ENCODE measurements at places on chromosomes 11 and 22.
A peak's percentile ranks its signal among the peaks of the same experiment; 100 is the strongest.

DNA sequence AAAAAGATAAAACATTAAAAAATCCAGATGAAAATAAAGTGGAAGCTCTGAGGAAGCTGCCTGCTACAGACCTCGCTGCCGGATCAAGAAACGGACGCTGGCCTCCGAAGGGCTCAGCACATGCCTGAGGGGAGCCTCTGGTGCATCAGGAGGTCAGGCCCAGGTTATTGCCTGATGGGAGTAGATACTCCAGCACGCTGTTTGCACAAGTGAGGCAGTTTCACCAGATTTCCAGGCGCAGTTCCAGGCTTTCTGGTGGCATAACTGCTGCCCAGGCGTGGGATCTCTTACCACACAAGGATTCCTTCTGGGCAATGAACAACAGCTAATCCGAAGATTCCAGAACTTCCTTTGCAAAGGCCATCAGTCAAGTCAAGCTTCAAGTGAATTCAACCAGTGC is 154.2 kb downstream of the MPPED1 start:
- DNase-seq = no peak

DNA sequence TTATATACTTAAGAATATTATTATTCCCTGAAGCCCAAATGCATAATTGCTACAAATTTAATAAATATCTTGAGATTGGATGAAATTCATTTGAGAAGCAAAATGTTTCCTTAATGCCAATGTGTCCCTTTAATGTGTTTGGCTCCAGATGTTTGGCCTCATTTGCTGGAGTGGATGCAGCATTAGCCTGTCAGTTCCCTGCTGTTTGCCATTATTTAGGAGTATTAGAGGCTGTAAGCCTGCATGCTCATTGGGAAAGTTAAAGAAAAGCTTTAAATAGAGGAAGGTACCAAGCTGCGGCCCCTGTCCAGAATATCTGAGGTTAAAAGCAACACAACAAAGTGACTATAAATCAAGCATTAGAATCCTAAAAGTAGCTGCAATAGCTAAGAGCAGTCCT is 54.8 kb upstream of the PITPNB start:
- no peak for DNase-seq

GRCh38 chr22:35538801-35539321 is 1.8 kb upstream of the RASD2 start:
- DNase-seq = no peak

DNA sequence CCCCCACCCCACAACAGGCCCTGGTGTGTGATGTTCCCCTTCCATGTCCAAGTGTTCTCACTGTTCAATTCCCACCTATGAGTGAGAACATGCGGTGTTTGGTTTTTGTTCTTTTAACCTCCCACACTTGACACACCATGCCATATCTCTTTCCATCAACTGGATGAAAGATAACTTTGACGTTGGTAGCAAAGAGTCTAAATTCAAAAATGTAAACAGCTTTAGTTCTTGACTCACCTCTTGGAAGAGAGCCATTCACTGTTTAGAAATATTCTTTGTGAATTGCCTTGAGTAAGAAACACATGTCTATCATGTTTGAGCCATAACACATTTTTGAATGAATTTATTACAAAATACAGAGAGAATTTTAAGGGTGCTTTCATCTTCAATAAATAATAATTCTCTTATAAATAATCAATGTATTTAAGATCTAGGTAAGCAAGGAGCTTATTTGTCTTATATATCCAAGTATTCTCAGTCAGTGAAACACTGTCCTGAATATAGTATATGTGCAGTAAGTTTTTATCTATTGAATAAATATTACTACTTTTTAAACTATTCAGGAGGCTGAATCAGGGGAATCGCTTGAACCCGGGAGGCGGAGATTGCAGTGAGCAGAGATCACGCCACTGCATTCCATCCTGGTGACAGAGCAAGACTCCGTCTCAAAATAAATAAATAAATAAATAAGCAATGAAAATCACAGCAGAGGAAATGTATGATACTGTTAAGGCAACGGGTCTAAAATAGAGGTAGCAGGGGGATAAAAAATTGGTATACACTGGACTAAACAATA is 6.7 kb downstream of the CARD18 start:
- no peak for DNase-seq

DNA sequence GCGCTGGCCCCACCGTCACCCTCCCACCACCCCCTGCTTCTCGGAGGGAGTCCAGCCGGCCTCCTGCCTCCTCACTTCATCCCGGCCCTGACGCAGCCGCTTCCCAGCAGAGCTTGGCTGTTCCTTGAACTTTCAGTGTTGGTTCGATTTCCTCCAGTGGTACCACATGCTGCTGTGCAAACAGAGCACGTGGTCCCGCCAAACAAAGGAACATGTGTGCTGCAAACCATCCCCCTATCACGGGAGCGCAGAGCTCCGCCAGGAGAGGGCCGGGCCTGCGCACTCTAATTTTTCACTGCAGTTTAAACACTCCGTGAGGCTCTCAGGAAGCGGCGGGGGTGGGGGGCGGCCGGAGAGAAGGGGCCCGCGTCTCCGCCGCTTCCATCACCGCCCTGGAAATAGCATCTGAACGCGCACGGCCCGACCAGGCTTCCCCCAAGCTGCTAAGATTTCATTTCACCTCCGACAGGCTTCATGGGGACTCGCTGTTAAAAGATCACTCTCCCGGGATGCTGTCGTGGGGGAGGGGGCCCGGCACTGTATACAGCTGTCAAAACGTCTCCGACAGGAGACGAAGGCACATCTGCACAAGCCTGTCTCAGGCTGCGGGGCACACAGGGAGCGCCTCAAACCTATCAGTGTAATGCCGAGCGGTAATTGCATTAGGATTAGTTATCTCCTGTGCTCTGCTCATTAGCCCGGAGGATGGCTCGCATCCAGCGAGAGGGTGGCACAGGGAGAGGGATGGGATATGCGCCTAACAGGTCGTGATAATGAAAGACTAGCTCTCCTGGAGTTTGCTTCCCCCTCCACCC is 269.9 kb upstream of the SORL1-AS1 start:
- peak; percentile 29 for DNase-seq
